ENCODE measurements at places on chromosomes 7 and 10.

GRCh38 chr10:133295426-133296320 lies 13.0 kb downstream of the TUBGCP2 start:
- no peak for DNase-seq

- no peak for DNase-seq
Measured at GRCh38 chr7:135463908-135464307, 46.0 kb downstream of the CNOT4 start.

DNA sequence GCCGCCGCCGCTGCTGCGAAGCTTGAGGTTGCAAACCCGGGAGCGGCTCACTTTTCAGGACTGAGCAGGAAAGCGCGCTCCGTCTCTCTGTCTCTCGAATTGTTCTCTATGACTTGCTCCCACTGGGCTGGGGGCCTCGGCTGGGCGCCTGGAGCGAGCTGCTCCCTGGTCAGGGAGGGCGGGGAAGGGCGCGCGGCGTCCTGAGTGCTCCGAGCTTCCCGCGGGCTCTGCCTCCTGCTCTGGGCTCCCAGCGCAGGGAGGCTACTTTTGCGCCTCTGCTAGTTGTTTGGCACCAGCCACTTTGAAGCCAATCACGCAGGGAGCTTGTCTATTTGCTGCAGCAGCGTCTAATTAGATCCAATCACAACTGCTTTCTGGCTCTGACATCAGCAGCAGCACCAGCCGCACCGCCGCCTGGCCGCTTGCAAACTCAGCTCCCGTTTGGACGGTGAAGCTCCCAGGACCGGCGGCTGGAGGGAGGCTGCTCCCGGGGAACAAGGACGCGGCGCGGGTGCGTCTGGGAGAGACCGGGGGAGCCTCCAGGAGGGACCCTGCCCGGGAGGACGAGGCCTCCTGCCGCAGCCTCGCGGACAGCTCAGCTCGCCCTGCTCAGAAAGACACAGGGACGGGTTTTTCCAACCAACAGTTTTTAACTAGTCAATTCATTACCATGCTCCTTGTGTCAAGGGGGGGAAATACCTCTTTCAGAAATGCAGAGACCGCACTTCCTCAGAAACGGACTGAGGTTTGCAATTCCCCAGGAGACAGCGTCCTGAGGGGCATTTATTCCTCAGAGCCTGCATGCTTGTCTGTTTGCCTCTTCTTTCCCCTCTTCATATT lies at the start of gene ADARB2:
ADARB2 (minus strand) TSS at position 304 of the 840 bp plus-strand sequence.
- DNase-seq: no peak

GRCh38 chr10:52883996-52884871 lies 111.7 kb upstream of the MBL2 start:
- peak; percentile 57 for DNase-seq

DNA sequence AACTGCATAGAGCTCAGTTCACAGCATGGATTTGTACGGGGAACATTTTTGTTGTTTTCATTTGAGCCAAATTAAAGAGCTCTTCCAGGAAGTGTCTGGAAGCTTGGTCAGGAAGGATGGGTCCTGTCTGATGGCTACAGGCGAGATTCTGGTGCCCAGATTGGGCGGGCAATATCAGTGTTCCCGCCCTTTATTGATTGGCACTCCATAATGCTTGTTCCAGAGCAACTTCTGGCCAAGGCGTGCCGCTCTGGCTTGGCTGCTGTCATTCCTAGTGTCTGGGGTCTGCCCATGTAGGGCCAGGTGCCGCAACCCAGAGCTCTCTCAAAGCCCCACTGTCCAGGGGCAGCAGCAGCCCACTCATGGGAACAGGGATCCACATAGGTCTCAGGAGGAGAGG lies 45.9 kb downstream of the RAMP3 start:
- no peak for DNase-seq

DNA sequence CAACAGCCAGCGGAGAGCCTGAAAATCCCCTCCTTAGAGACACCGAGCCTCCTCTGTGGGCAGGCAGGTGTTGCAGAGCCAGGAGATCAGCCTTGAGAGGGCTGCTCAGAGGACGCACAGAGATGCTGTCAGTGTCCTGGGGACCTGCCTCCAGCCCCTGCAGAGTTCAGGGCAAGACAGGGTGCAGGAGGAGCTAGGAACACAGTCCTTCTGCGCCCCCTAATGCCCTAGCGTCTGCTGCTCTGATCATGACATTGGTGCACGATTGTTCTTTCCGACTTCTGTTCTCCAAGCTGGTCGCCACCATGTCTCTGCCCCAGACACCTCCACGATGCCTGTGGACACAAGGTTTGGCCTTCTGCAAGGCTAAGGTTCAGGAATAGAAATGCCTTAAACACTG lies 613.7 kb upstream of the MKI67 start:
- no peak for DNase-seq

GRCh38 chr7:30436518-30436917 lies 42.1 kb downstream of the NOD1 start:
- DNase-seq: no peak

DNA sequence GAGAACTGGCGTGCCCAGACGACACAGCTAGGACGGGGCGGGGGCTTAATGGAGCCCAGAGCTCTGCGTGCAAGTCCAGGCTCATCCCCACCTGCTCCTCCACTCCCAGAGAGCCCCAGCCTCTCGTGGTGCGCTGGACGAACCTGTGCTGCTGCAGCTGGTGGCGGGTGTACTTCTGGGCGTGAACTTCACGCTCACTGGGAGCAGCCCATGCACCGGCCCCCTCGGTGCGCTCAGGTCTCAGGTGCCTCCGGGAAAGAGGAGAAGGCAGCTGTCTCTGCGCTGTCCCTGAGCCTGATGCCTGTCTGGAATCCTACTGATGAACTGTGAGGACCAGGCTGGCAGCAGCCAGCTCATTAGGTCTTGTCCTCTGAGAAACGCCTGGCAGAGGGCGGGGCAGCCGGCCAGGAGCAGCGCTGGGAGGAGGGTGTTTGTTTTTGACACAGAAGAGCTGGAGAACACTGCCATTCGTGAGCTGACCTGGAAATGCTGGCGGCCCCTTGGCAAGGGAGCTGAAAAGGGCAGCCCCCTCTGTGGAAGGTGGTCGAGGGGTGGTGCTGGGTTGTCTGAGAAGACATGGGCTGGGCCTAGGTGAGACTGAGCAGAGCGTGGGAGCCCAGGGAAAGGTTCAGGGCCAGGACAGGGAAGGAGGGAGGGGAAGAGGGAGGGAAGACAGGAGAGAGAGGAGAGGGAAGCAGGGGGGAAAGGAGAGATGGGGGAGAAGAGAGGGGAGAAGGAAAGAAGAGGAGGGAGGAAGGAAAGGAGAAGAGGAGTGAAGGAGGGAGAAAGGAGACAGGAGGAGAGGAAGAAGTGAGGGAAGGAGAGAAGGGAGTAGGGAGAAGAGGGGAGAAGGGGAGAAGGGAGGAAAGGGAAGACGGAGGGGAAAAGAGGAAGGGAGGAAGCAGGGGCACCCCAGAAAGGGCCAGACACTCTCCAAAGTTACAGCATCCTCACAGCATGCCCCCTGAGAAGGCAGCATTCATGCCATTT lies 53.5 kb upstream of the TNS3 start:
- DNase-seq: peak; percentile 41

DNA sequence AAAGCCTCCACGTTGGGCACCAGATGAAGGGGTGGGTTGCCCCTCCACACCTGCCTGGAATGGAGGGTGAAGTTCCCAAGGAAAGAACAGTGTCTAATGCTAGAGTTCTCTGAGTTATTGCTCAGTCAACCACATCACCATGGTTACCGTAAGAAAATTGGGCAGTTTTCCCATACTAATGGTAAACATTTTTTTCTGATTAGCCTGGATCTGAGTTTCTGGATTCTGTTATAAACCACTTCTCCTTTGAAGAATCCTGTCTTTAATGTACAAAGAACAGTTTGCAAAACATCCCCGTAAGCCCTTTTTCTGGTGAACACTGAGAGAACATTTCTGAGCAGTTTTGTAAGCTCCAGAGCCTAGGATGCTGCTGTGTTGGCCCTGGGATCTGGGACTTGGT lies 45.5 kb downstream of the ABCC2 start:
- DNase-seq: no peak

- DNase-seq: no peak
Measured at GRCh38 chr7:20217193-20217948, at the start of gene MACC1. Gene MACC1, minus strand, starts transcription at chr7:20217384. Its CDS starts 55,522 bp downstream, at chr7:20161862.

GRCh38 chr7:158366346-158366745 lies 221.3 kb downstream of the PTPRN2 start:
- no peak for DNase-seq

DNA sequence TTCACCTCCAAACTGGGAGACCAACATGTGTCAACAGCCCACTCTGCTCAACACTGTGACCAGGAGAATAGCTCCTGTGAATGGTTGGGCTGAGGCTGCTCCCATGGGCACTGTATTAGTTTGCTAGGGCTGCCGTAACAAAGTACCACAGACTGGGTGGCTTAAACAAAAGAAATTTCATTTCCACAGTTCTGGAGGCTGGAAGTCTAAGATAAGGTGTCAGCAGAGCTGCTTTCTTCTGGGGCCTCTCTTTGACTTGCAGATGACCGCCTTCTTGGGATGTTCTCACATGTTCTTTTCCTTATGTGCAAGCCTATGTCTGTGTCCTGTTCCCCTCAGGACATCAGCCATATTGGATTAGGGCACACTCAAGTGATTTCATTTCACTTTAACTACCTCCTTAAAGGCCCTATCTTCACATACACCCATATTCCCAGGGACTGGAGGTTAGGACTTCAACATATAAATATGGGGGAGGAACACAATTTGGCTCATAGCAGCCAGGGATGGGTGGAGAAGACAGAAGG lies 90.3 kb downstream of the CPED1 start:
- no peak for DNase-seq

DNA sequence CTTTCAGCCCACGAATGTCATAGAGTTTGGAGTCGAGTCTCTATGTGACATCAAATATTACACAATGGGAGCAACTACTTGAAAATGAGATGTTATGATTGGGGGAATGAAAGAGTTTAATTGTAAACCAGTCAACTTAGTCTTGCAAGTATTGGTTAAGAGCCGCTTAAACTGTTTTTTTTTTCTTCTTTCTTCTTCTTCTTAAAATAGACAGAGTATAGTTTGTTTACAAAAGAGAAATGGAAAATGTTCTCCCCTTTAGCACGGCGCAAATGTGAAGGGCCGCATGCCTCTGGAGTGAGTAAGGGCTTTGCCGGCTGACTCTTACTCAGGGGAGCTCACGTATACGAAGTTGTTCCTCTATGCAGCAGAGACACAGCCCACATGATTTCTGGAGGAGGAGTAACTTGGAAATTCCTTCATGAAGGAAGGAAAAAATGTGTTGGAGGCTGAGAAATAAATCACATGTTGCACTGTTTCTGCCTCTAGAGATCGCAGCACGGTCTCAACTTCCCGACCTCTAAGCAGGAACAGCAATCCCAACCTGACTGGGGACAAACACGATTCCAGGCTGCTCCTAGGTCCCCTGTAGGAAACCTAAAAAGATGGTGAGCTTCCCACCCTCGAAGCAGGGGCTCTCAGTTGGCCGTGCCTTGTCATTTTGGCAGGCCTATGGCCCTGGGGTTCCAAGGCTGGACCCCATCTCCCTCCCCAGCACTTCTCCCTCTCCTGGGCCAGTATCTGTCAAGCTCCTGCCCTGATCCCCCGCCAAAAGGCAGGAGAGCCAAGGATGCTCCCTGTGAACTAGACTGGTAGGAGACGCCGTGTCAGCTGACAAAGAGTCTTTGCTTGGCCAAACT lies 44.8 kb downstream of the MYOF start:
- peak; percentile 92 for DNase-seq

DNA sequence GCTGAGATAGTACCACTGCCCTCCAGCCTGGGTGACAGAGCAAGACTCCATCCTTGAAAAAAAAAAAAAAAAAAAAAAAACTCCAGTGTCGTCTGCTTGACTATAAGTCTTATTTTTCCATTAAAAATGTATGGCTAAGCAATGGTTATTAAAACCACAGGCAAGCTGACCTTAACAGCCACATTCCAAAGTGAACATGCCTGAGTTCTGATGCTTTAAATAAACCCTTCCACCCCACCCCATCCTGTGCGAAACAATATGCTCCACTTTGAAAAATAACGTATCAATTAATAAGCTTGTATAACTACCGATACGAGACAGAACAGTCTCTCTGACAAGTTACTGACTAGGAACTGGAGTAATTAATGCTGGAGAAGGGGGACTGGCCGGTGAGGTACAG lies 63.7 kb downstream of the LARP4B start:
- DNase-seq: no peak

- DNase-seq: no peak
Measured at GRCh38 chr7:107233981-107234380, 65.2 kb downstream of the HBP1 start.

- no peak for DNase-seq
Measured at GRCh38 chr7:102064361-102065025, 222.2 kb upstream of the SH2B2 start.

GRCh38 chr7:81932936-81933335 lies 163.1 kb upstream of the HGF start:
- DNase-seq: no peak

DNA sequence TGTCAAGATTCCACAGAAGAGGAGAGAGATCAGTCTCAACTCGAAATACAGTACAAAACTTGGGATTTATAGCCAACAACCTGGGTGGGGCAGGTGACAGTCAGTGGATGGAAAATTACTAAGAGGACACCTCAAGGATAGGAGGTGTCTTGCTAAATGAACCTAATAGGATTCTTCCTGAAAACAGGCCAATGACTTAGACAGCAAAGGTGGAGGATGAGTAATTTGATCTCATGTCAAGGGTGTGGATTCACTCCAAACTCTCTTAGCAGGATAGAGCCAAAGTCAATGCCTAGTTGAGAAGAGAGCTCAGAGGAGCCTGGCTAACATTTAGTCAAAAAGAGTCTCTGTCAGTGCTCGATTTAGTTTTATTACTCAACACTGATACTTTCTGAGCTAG lies 106.7 kb upstream of the INSYN2A start:
- DNase-seq: no peak

- no peak for DNase-seq
Measured at GRCh38 chr7:17046666-17047065, 164.9 kb upstream of the AGR3 start.

GRCh38 chr10:112189465-112189864 lies 5.9 kb upstream of the GPAM start:
- DNase-seq: no peak

GRCh38 chr7:100604976-100605911 lies 3.1 kb downstream of the PCOLCE start:
- no peak for DNase-seq

GRCh38 chr10:132892004-132892403 lies 50.4 kb downstream of the CFAP46 start:
- DNase-seq: peak; percentile 39

DNA sequence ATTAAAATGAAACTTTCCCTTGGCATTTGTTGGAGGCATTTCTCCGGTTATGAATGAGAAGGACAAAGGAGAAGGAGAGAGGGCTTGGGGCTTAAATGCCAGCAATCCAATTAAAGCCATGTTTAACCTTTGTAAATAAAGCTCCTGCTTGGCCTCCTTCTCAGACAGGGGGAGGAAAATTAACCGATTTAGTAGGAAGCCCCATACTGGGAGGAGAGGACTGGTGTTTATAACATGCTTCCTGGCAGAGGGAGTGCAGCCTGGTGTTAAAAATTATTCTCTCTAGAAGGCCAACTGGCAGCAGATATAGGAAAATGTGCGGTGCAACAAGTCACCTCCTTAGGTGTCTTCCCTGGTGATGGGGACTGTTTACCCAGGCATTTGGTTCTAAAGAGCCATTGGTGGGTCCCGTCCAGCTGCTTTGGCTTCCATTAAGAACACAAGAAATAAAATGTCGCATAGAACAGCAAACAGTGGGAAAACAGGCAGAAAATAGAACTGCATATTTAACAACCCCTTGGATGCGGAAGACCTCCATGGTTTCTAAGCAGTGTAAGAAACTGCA lies 846.5 kb downstream of the TYW1 start:
- no peak for DNase-seq

All from AG08395 (cell line).